ENCODE measurements at places on chromosomes 6 and 20.

DNA sequence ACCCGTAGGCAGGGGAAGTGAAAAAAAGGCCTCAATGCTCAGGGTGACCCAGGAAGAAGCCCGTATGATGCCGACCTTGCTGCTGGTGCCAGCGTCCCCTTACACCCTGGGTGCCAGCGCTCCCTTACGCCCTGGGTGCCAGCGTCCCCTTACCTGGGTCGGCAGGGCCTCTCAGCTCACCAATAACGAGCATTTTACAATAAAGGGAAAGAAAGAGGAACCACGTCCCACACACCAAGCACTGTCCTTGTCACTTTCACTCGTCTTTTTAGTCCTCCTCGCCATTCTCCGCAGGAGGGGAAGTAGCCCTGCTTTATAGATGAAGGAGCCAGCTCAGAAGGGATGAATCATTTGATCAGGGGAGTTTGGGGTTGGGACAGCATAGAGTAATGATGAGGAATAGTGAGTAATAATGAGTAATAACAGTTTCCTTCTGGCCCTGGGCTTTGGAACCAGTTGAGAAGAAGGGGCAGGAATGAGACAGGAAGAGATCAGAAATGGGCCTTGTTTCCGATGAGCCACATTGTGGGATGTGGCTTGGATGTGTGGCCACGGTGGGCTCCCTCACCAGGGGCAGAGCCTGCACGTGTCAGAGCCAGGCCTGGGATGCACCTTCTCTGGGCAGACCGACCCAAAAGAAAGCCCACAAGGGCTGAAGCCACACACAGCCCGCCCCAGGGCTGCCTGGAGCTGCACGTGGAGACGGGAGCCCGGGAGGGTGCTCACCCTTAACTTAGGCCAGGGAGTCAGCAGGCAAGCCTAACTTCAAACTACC lies 75.7 kb downstream of the SYNJ2 start:
- no peak for DNase-seq

DNA sequence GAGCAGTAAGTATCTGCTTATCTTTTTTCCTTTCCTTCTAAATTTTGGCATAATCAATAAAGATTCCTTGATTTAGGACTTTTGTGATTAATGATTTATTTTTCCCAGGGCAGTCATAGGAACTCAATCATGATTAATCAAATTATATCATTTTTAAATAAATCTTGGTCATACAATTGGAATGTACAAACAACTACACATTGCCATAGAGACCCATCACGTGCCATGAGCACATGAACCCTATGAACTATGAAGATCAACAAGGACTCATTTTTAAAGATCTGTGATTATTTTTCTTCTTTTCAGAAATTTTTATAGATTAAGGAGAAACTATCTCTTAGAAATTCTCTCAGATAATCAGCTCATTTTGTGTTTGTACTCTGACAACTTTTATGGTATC lies 622.4 kb downstream of the BCKDHB start:
- DNase-seq = no peak

- no peak for DNase-seq
Observed at GRCh38 chr20:31835554-31835953, 9.8 kb downstream of the FOXS1 start.

GRCh38 chr6:111973118-111973761 lies 80.7 kb upstream of the CCN6 start:
- peak; percentile 42 for DNase-seq

- no peak for DNase-seq
Observed at GRCh38 chr6:169999367-169999766, 247.9 kb downstream of the ERMARD start.

GRCh38 chr20:62858058-62858830 lies 3.4 kb downstream of the TCFL5 start:
- DNase-seq = no peak

DNA sequence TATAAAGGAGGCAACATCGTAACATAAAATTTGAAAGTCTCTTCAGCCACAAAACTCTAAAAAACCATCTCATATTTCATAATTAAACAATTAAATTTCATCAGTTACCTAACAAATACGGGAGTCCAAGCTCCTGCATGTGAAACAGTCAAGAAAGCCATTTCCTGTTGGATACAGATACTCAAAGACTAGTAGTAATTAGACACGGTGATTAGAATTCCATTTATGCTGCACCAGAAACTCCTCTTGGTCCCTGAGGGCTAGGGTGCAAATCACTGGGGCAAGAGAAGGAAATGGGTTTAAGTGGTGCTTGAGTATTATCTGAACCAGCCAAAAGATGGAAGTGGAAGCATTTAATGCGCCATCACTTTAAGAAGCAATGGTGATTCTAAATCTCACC lies 27.4 kb downstream of the TRAM2 start:
- no peak for DNase-seq

GRCh38 chr6:3385660-3386151 lies 71.1 kb downstream of the SLC22A23 start:
- DNase-seq = no peak

DNA sequence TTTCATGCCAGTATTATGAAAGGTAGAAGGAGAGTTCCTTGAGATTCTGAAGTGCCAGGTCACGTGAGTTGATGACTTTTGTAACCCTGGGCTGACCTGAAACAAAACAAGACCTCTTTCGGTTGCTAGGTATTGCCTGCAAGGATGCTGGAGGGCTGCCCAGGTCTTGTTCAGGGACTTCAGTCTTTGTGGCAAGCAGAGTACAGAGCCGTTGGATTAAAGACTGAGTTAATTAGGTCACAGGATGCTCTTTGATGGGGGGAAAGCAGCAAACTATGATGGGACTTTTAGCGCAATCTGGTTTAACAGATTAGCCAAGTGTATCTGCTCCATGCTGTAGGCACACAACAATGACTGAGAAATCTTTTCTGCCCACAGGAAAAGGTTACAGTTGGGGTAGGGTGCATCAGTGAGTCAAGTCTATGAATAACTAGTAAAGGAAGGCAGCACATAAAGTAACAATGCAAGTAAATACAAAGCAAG lies 12.8 kb upstream of the ELOVL5 start:
- DNase-seq = no peak

DNA sequence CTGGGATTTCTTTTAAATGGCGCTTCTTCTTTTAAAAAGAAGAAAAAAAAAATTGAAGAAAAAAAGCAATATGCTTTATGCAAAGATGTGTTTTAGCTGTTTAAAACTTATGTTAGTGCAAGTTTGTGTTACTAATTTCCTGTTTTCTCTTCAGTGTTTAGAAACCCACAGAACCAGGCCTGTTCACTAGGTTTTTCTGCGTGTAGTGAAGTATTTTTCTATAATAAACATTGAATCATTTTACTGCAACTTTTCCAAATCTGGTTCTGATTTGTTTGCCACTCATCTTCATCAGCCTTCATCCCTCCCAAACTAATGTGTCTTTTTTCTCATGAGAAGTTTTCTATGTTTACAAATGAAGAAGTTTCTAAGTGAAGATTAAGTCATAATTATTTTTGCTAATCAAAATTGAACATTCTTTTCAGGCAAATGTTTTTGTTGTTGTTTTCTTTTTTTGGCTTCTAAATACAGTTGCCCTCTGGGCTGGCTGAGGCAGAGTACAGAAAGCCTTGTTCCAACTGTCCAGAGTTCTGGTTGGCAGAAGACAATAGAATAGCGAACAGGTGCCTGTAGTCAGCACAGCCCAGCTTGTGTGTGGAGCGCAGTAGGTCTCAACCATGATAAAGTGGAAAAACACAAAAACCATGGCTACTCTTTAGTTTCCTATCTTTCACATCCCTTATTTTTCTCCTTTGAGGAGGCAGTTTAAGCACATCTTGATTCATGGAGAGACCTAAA lies 14.5 kb downstream of the ZNF76 start:
- no peak for DNase-seq

GRCh38 chr6:157757430-157758403 lies 65.3 kb upstream of the SNX9 start:
- DNase-seq = no peak

- peak; percentile 35 for DNase-seq
Observed at GRCh38 chr6:53651764-53652401, 13.7 kb downstream of the KLHL31 start.

DNA sequence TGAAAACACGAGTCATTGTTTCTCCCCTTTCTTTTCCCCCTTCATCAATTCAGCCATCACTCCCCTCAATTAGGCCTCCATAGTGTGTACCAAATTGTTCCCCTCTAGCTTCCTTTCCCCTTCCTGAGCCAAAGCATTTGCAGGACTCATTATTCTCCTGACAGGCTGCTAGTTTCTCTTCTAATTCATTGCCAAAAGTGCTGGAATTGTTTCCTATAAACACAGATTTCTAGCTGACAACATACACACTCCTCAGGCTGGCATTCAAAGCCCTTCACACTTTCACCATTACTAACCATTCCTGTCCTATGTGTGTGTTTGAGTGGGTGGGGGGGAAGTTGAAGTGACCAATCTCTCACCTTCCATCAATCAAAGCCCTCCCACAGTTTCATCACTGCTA lies 444.2 kb upstream of the OPRM1 start:
- no peak for DNase-seq

DNA sequence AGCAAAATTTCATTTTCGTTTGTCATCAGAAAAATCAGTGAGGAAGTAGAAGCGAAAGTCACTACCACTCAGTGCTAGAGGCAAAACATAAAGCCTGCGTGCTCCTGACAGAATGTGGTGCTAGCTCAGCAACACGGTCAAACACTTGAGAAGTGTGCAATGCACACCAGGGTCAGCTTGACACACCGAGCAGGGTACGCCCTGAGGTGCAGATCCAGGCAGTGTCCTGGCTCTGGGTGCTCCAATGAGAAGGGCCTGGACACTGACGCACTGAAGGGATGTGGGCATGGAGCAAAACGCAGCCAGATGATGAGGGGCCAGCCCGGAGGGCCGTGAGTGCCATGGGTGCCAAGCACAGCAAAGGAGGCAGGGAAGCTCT lies 5.9 kb downstream of the RNASET2 start:
- DNase-seq = no peak

- DNase-seq = no peak
Observed at GRCh38 chr20:50528804-50529351, 18.7 kb downstream of the PTPN1 start.

DNA sequence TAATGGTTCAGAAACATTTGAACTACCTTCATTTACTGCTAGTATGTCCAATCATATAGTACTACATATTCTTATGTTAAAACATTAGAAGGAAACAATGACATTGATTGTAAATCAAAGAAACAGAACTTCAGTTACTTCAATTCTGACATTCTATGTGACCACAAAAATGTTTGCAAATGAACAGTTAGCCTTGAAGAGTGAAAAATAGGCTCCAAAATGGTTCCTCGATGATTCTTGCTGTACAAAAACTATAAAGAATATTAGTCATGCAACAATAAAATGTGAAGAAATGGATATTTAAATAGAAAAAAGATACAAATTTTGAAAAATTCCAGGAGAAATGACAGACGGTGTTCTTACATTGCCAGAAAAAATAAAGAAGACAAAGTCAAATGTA lies 686.9 kb downstream of the BCKDHB start:
- DNase-seq = no peak
